ENCODE measurements at places on chromosomes 2 and 18. TPM values are rescaled to one million over a fixed set of nuclear protein-coding genes. Genes with fewer than 3 reads are reported as not detected.

Gene TTN
- total RNA-seq: not detected

Gene SCTR
- not detected for total RNA-seq

Gene POMC
- 0.88 TPM for total RNA-seq

Gene GALR1
- not detected for total RNA-seq

Gene ZNF385B
- total RNA-seq: not detected

Gene SMAD4
- 39.6 TPM for total RNA-seq

Gene EIF2B4
- total RNA-seq: 35.3 TPM

Gene HSBP1L1
- 30.8 TPM for total RNA-seq

Gene WDR12
- 31.5 TPM for total RNA-seq

Gene ME2
- 48.2 TPM for total RNA-seq

Gene ITPRIPL1
- total RNA-seq: 0.99 TPM

Gene NT5DC4
- total RNA-seq: not detected

Gene MDH1B
- total RNA-seq: 0.14 TPM

Gene ARHGAP28
- total RNA-seq: 1.4 TPM

Gene RBKS
- 0.78 TPM for total RNA-seq

Gene BZW1
- 580 TPM for total RNA-seq

Gene KCTD1
- 51.8 TPM for total RNA-seq

Gene KCNJ3
- total RNA-seq: not detected

Gene TUBA4B
- total RNA-seq: not detected

Gene NTSR2
- not detected for total RNA-seq

Gene FBLN7
- total RNA-seq: not detected

Gene PDE11A
- total RNA-seq: not detected

Gene TNS1
- total RNA-seq: 4.3 TPM

Gene MAP3K19
- total RNA-seq: not detected

Gene ALPG
- total RNA-seq: not detected

Gene DPP4
- 0.35 TPM for total RNA-seq
